ENCODE measurements at places on chromosomes 2 and 18.
A peak's percentile ranks its signal among the peaks of the same experiment; 100 is the strongest.

- DNase-seq, result peak; percentile 22
Measured at GRCh38 chr2:62208758-62209114, 12.8 kb downstream of the B3GNT2 start.

DNA sequence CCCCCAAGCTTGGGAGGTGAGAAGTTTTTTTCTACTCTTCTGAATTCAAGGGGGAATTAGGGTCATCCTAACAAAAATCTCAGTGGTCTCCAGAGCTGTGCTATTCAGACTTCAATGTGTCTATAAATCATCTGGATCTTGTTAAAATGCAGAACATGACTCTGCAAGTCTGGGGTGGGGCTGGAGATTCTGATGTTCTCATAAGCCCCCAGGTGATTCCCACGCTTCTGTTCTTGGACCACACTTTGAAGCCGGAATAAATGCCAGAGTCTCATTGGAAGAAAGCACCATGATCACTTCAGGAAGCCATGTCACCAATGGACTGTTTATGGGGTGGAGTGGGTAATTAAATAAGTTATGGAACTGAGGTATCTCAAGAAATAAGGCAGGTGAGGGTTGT is 22.2 kb upstream of the SLC16A14 start:
- no peak for DNase-seq

DNA sequence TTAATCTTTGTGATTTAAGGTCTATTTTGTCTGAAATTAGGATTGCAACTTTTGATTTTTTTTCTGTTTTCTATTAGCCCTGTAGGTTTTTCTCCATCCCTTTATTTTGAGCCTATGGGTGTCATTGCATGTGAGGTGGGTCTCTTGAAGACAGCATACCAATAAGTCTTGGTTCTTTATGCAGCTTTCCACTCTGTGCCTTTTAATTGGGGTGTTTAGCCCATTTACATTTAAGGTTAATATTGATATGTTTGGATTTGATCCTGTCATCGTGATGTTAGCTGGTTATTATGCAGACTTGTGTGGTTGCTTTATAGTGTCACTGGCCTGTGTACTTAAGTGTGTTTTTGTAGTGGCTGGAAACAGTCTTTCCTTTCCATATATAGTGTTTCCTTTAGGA is 17.7 kb downstream of the EHBP1 start:
- no peak for DNase-seq

DNA sequence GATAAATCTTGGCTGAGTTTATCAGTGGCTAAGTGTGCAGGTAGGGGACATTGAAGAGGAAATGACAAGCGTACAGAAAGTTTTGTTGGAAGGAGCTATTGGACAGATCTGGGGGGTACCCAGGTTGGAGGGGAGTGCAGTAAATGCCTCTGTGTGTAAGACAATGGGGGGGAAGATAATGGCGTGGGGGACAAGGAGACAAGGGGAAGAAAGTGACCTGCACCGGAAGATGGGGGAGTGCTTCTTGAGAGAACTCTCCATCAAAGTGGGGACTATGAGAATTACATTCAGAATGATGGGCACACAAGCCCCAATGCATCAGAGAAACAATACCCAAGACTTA is 190.0 kb downstream of the ALPK2 start:
- no peak for DNase-seq

DNA sequence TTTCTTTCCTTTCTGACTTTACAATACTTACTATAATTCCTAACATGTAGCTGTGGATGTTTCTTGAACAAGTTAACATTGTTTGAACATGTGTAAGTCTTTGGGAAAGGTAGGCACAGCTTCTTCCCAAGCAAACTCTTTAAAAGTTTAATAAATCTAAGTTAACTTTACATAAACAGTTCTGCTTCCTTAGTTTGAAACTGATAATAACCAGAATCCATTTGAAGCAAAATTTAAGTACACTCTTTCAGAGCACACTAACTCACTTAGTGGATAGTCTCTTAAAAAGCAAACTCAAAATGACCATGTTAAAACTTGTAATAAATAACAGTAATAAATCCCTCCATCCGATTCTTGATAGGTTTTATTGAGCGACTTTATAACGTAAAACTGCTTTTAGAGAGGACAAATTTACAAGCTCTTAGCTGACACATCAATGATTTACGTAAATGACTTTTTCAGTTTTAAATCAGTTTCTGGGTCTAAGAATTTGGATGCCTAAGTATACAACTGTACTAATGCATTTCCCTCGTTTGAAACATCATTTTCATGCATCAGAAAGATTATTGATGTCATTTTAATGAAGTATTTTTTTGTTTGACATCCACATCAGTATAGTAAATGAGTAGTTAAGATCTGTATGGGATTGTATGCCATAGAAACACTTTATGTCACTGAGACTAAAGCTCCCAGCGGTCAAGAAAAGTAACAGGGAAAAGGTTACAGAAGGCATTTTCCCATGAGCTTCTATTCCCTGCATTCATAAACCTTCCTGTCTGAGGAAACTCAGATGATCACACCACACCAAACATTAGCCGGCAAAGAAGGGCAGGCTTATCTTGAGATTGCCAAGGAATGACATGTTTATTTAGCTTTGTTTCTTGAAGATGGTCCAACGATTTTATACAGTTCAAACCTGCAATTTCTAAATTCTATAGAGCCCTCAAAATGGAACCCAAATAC is 67.5 kb downstream of the PDE1A start:
- no peak for DNase-seq

DNA sequence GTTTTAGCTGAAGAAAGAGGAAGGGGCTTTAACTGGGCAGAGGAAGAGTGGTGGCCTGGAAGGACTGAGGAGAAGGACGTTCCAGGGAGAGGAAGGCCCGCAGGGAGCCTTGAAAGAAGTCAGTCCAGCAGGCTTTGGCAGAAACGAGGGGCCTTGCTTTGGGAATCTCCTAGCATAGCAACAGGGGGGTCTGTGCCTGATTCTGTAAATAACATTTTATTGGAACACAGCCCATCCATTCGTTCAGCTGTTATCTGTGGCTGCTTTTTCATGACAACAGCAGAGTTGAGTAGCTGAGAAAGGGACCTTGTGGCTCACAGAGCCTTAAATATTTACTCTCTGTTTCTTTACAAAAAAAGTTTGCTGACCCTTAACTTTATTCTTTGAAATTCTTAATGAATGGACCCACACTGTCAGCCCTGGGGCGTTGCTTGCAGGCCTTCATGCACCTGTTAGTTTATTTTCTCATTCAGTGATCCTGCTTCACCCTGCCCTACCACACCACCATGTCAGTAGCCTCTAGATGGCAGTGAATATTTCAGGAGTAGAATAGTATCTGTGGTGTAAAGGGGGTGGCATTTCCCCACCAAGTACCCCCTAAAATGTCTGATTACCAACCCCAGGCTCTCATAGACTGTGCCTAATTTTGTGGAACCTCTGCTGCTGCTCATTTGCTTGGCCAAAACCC is 61.0 kb downstream of the MGAT5 start:
- no peak for DNase-seq

GRCh38 chr2:114056294-114057143 is 166.6 kb downstream of the ACTR3 start:
- DNase-seq, result no peak

GRCh38 chr2:146527166-146527565 is 1317.7 kb upstream of the ACVR2A start:
- no peak for DNase-seq

Data from stimulated activated CD4-positive, alpha-beta T cell treated with anti-CD3 and anti-CD28 coated beads, Interleukin-1b, Interleukin-23, amount 100 ng/mL, for 48 hours (primary cell).